ENCODE measurements at places on chromosomes 3 and 15.

- no peak for DNase-seq
These were observed 20.5 kb downstream of the CCR9 start for GRCh38 chr3:45906681-45907407.

DNA sequence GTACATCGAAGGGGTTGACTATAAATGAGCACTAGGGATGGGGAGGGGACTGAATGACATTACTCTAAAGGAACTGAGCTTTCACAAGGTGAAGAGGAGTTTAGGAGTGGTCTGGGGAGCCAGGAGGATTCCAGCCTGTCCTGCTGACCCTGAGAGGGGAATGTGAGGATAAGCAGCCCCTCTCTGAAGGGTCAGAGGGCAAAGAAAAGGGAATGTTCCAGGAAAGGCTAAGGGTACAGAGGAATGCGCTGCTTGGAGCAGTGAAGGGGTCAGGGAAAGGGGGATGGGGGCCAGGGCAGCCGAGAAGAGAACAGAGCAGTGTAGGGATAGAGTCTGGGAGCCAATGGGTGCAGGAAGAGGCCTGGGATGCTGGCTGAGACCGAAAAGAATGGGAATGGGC lies 28.0 kb upstream of the TPM1 start:
- DNase-seq: no peak

- DNase-seq: peak; percentile 47
These were observed 84.4 kb downstream of the MYLK start for GRCh38 chr3:123799544-123800361.

- no peak for DNase-seq
These were observed 4.2 kb downstream of the PLCL2 start for GRCh38 chr3:16888785-16889607.

DNA sequence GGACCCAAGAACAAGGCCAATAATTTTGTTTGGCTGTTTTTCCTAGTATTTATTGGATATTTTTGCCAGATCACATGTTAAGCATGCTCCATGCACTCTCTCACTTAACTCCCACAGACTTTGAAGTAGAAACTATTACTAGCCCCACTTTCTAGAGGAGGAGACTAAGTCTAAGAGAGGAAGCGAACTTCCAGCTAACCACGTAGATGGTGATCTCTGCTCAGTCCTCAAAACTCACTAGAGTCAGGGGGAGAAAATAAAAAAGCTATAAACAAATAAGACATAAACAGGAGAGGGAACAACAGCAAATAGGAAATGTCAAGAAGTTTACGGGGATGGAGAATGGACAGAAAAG lies 481.0 kb upstream of the PROK2 start:
- DNase-seq: no peak

GRCh38 chr3:116815321-116815720 lies 105.7 kb downstream of the TUSC7 start:
- DNase-seq: no peak

DNA sequence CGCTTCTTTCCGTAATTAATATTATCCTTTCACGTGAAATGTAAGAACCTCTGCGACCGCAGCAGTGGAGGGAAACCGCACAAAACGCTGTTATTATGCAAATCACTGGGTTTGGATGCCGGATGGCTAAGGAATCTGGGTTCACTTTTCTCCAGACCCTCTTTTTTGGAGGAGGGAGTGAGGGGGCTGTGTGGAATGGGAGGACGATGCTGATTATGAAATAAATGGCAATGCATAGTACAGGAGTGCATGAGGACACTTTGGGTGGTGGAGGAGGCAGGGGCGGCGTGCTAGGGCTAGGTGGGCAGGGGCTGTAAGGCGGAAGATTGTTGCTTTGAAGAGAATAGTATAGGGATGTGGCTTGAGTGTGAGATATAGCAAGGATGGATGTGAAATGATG lies 1.8 kb downstream of the CADM2 start:
- DNase-seq: no peak

DNA sequence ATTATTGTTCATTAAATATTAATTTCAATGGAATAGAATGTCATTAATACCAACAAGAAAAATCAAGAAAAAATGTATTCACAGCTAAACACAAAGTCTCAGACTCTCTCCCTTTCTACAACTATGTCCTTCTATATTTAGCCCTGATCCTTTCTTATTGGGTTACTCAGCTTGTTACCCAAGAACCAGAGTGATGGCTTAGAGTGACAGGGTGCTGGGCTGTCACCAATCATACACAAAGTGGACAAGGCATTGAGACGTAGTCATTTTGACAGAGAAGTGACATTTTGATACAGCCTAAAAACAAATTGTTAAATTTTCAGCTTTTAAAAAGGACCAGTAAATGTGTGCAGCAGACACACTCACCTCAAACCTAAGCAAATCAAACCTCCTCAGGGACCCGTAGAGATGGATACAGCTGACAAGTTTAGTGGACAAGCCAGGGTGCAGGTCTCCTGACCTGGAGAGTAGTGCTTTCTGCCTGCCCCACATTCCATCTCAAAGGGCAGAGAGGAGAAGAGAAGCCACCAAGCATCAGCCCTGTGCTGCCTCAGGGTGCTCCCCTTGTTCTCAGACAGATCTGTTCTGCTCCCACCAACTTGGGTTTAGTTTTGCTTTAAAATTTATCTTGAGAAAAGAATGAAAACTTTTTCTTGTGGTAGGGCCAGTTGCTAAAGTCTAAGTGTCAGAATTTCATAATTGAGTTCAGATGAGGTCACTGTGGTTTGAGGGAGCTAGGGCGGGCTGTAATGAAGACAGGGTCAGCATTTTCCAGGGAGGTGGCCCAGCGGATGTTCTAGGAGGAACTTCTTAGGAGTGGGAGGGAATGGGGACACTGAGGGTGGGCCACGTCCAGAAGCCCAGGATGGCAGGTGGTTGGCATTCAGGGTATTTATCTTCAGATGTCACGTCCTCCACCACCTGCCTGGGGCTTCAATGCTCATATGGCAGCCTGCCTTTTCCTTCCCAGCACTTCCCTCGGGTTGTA lies 136.5 kb upstream of the TBL1XR1 start:
- DNase-seq: no peak

DNA sequence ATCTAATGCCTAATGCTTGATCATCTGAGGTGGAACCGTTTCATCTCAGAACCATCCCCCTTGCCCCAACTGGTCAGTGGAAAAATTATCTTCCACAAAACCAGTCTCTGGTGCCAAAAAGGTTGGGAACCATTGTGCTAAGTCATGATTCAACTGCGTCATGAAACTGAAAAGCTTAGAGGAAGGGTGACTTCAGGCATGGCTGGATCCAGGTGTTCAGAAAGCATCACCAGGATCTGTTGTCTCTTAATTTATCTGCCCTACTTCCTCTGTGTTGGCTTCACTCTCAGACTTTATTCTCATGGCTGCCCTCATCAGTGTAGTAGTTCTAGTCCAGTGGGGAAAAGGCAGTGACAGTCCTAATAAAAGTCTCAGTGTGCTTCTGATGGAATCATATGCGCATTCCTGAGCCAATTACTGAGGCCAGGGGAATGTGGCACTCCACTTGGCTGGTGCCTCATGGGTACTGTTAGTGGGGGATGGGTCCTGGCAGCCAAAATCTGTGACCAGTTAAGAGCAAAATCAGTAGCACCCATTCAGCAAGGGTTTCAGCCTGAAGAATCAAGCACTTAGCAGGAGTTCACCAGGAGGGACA lies 110.3 kb downstream of the WNT5A start:
- DNase-seq: no peak

DNA sequence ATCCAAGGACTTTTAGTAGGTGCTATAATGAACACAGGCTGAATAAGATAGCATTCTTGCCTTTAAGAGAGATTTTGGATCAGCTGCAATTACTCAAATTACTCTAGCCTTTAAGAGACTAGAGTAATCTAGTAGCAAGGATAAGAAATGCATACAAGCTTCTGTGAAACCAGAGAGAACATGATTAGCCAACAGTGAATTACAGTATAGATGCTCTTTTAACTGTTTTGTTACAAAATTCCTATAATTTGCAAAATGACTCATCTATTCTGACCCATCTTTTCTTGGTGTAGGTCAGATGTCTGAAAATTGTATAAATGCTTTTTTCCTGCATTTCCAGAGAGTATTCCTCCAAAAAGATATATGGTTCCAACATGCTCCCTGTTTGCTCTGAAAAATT lies 66.9 kb downstream of the CEP63 start:
- DNase-seq: no peak

DNA sequence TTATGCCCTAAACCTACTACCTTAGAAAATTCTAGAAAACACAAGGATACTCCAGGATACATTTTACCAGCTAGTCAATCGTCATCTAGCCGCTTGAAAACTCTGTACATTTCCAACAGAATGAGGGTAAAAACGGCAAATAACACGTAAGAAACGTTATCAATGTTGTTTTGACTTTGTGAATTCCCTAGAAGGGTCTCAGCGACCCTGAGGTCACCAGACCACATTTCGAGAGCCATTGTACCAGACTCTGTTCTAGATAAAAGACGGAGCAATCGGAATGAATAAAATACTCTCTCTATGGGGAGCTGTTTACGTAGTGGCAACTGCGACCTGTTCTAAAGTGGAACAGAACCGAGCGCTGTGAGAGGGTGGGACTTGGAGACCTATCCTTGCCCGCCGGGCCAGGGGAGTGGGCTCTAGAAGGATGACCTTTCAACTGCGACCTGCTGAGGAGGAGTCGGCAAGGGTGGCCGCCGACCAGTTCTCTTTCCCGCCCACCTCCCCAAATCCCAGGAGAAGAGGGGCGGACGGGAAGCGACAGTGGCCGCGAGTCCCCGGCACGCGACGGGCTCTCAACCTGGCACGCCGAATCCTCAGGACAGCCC lies 778 bp upstream of the AP4E1 start:
- no peak for DNase-seq

DNA sequence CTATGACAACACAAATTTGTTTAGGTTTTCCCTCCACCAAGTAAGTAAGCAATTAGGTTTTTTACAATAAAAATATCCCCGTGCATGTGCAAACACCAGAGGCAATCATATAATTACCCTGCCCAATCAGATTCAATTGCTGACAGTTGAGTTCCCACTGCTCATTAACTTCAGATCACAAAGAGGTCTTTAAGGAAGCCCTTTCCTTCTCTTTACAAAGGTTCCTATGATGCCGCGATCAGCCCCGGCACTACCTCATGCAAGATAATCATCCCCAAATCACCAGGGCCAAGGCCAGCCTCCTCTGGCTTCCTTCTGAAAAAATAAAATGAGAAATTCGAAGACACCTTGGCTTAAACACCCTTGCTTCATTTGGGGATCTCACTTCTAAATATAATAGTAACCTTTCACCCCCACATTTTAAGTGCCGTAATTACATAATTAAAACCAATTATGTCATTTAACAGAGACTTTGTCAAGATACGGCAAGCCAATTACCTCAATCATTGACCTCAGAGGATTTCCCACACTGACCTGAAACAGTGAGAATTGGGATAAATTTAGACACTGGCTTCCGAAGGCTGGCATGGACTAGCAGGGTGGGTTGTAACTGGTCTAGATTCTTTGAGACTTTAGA lies 121.3 kb upstream of the WNT5A start:
- no peak for DNase-seq

GRCh38 chr3:35651851-35652250 lies 12.5 kb downstream of the ARPP21 start:
- peak; percentile 49 for DNase-seq

- no peak for DNase-seq
These were observed 777 bp downstream of the GPR160 start for GRCh38 chr3:170038434-170039110.

DNA sequence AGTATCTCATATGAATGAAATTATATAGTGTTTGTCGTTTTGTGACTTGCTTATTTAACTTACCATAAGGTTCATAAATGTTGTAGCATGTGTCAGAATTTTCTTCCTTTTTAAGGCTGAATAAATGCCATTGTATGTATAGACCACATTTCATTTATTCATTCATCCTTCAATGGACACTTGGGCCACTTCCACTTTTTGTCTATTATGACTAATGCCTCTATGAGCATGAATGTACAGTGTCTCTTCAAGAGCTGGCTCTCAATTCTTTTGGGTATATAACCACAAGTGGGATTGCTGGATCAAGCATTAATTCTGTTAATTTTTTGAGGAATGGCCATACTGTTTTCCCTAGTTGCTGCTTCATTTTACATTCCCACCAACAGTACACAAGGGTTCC lies 156.1 kb downstream of the VPS8 start:
- DNase-seq: no peak

GRCh38 chr3:18499301-18499700 lies 74.2 kb upstream of the SATB1 start:
- no peak for DNase-seq

- DNase-seq: no peak
These were observed 51.6 kb downstream of the QTRT2 start for GRCh38 chr3:114108137-114108536.

DNA sequence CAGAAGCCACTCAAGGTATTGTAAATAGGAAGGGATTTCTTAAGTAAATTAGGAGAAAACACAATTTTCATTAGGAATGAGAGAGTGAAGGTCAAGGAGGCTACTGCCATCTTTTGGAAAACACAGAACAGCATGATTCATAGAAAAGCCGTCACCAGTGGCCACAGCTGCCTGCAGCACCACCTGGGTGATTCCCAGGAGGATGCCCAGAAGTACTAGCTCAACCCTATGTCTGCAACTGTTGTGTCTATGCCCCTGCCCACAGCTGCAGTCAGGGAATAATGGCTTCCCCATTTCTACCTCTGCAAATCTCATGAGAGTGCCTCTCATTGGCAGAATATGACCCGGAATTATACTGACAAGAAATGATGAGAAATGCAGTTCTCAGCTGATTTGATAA lies 300.0 kb downstream of the IGSF11 start:
- no peak for DNase-seq

DNA sequence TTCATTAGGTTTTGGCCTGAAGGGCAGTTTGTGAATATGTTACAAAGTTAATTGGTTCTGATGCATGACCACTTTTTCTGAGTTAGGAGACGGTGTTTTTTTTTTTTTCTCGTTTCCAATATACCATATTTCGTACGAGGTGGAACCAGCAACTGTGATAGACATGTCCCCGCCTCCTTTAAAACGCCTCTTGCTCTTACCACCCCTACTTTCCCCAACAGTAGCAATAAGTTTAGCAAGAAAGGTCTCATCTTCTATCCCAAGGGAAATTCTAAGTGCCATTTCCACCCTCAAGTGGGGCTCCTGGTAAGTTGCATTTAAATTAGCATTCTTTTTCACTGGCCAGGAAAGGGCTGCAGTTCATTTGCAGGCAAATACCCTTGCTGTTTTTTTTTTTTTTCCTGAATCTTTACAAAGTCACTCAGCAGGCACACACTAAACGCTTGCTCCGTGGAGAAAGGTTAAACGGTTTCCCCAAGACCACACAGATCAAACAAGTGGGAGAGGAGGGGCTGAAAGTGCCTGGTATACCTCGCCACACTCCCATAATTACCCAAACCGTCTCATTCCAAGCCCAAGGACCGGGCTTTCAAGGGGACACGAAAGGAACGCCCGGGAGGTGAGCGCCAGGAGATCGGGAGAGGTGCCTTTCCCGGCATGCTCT lies 39.5 kb upstream of the MGA start:
- no peak for DNase-seq

- DNase-seq: no peak
These were observed 563.4 kb downstream of the ROBO1 start for GRCh38 chr3:79204351-79204750.

DNA sequence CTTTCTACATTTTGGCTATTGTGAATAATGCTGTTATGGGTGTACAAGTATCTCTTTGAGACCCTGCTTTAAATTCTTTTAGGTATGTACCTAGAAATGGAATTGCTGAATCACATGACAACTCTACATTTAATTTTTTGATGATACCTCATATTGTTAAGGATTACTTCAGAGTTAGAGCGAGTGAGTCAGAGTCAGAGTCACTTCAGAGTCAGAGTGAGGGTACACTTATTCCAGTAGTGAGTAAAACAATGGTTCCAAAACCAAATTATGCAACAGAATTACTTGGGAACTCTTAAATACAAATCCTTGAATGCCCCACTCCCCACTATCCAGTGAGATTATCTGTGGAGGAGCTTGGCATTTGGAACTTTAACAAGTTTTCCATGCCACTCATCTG lies 50.3 kb upstream of the SNRK start:
- no peak for DNase-seq

All from amniotic stem cell (primary cell).